ENCODE measurements at places on chromosomes 1 and 21.

GRCh38 chr1:228937851-228938536 is 202.7 kb downstream of the RHOU start:
- no peak overlapping the region for H3K4me3 ChIP-seq
- H3K4me1 ChIP-seq, result no peaks in the 10 kb centered on the region
- peaks cover 8% of the 10 kb centered on the region for H3K27me3 ChIP-seq
- DNase-seq, result no peak
- H3K27ac ChIP-seq, result no peak overlapping the region

DNA sequence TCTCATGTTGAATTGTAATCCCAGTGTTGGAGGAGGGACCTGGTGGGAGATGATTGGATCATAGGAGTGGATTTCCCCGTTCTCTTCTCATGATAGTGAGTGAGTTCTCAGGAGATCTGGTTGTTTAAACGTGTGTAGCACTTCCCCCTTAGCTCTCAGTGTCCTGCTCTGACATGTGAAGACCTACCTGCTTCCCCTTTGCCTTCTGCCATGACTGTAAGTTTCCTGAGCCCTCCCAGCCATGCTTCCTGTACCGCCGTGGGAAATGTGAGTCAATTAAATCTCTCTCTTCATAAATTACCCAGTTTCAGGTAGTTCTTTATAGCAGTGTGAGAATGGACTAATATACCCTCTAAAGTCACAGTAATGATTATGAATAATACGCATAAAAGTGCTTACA is 248.4 kb upstream of the LRRC7 start:
- H3K27ac ChIP-seq, result no peak overlapping the region
- no peaks in the 10 kb centered on the region for H3K36me3 ChIP-seq
- H3K4me3 ChIP-seq, result no peak overlapping the region
- no peak for DNase-seq
- no peaks in the 10 kb centered on the region for H3K27me3 ChIP-seq

DNA sequence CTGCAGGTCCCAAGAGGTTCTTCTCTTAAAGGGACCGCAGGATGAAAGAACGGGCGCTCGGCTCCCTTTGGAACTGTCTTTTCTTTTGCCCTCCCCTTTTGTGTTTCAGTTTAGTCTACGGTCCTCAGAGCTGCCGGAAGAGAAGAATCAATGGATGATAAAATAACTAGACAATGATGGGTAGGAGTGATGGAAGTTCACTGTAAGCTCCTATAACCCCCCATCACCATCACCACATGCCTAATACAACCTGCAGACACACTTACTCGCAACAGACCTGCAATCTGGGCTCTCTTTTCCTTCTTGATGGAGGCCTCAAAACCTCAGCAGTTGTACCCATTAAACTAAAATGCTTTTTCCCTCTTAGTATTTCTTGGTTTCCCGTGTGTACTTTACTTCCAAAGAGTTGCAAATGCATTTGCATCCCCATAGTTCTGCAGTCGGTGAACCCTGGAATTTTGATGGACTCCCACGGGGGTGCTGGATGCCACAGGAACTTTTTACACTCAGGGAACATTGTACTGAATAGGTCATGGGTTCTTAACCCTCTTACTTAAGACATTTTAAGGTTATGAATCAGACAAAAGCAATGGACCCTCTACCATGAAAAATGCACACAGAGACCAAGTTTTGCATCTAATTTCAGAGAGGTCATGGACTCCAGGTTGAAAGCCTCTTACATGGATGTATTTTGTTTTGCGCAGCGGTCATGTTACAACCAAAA is 633 bp upstream of the RFX5 start:
- peaks cover 35% of the 10 kb centered on the region for H3K4me1 ChIP-seq
- H3K27ac ChIP-seq, result peak overlapping the region; percentile 100
- H3K4me3 ChIP-seq, result peak overlapping the region; percentile 96

- no peaks in the 10 kb centered on the region for H3K27me3 ChIP-seq
- H3K4me1 ChIP-seq, result no peaks in the 10 kb centered on the region
- H3K4me3 ChIP-seq, result no peak overlapping the region
- no peak overlapping the region for H3K27ac ChIP-seq
- peaks cover 21% of the 10 kb centered on the region for H3K36me3 ChIP-seq
- DNase-seq, result no peak
These were observed 25.7 kb upstream of the ERICH3 start for GRCh38 chr1:74699331-74699730.

DNA sequence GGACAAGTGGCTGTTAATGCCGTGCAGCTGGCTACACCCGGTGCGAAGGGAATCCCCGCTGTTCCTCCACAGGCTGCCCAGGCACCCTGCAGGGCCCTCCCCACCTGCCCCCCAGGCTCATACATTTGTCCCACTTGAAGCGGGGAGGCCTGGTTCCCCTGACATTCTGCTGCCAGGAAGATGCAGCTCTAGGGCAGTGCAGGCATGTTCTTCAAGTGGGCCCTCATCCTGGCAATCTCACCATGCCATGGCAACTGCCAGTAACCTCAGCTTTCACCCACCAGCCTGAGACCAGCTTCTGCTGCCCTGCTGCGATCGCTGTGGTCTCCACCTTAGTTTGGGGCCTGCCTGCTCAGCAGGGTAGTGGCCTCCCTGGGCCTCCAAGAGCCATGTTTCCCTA is 151.9 kb upstream of the COL6A1 start:
- H3K4me1 ChIP-seq, result peaks cover 10% of the 10 kb centered on the region
- no peak overlapping the region for H3K4me3 ChIP-seq
- no peak for DNase-seq
- no peak overlapping the region for H3K27ac ChIP-seq

DNA sequence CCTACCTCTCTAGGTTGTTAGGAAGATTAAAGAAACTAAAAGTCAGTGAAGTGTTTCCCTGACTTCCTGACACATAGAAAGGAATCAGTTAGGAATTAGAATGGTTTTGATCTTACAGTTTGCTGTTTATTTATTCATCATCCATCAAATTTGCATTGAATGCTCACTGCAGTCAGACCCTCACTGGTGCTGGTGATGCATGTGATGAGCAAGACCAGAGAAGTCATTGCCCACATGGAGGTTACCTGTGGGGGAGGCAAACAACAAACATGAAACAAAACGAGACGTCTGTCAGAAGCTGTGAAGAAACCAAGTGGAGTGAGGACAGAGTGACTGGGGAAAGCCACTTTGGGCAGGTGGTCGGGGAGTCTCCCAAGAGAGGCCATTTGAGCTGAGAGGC is 6.4 kb downstream of the CTPS1 start:
- no peak overlapping the region for H3K27ac ChIP-seq
- H3K4me3 ChIP-seq, result no peak overlapping the region
- no peaks in the 10 kb centered on the region for H3K27me3 ChIP-seq
- H3K4me1 ChIP-seq, result peaks cover 7% of the 10 kb centered on the region
- peaks cover 39% of the 10 kb centered on the region for H3K36me3 ChIP-seq

DNA sequence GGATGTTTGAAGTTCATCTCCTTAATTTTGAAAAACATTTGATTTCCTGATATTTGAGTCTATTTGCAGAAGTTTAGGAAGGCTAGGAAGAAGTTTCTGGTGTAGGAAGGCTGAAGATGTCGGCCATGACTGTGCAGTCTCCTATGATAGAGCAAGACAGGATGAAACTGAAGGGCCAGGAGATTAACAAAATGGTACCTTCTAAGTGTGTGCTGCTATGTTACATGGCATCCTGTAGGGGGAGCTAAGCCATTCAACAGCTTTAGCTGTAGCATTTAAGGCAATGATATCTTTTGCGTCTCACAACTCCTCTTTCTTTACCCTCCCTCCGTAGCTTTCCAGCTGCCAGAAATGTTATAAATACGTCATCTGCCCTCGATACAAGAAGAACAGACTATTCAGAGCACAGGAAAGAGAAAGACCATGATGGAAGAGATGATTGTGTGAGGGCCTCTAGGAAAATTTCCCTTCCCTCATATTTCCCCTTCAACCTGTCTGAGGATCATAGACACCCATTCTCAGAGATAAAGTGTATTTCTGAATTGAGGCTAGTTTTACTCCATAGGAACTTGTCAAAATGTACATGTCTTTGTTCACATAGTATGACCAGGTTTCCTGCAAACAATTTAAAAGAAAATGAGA is 61.1 kb downstream of the XCL1 start:
- H3K36me3 ChIP-seq, result no peaks in the 10 kb centered on the region
- no peaks in the 10 kb centered on the region for H3K4me1 ChIP-seq
- H3K4me3 ChIP-seq, result no peak overlapping the region
- peaks cover 9% of the 10 kb centered on the region for H3K27me3 ChIP-seq
- H3K27ac ChIP-seq, result no peak overlapping the region

Measured in memory B cell (primary cell).